ENCODE measurements at places on chromosomes 1 and 21.

- DNase-seq: no peak
Observed at GRCh38 chr1:87203904-87204303, 124.8 kb upstream of the LMO4 start.

- no peak for DNase-seq
Observed at GRCh38 chr1:234844479-234845031, 234.6 kb upstream of the IRF2BP2 start.

GRCh38 chr1:180175806-180176205 lies 21.1 kb downstream of the QSOX1 start:
- no peak for DNase-seq

DNA sequence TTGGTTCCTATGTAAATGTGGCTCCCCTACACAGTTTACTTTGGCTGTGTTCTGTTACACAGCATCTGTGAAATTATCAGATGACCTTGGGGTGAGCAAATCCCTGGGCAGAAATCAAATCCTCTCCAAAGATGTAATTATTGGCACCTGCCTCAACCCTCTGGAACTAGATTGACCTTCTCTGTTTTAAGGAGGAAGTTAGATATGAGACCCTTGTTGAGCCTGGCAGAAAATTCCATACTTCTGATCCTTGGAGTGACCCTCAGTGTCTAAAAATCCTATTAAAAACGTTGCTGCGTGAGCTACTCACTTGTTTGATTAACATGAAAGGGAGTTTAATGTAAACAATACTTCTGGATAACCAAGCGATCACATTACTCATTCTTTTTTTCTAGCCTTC lies 122.0 kb downstream of the CLIC6 start:
- DNase-seq: no peak

DNA sequence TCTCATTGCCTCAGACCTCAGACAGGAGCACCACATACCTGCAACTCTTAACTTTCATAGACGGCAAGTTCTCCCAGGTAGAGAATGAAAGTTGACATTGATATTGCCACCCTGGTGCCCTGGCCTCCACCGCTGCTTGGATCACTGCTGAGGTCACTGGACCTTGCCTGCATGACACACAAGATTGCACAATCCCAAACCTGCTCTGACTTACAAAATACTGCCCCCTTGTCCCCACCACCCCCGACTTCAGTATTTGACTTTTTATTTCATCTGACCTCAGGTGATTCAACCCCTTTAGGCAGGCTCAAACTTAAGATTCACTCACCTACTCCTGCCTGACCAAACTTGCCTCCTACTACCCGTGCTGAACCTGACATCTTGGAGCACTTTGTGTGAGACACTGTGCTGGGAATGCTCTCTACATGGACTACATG lies 43.1 kb upstream of the S1PR1 start:
- no peak for DNase-seq

DNA sequence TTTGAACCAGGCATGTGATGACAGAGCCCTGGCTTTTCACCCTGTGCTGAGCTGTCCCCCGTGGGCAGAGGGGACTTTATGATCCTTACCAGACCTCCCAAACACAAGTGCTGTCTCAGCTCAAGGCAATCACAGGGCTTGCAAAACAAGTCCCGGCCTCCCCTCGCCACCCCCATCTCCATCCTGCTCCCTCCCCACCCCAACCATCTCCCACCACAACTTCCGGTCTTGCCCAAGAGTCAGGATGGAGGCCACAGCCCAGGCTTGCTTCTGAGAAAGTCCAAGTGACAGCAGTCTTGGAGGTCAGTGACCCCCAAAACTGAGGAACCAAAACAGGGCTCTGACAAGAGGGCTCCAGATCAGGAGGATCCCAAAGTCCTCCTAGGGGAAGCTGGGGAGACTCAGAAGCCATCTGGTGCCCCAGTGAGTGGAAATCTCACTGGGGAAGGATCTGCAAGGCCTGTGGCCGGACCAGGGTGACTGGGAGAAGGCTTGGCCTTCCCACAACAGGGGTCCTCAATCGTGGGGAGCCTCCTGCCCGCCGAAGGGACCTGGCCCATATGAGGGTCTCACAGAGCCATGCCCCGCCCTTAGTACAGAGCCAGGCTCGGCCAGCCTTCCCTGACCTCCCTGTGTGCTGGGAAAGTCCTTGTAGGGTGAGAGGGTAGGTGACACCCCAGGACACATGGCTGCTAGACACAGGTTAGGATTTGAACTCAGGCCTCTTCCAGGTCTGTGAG lies 4.5 kb upstream of the SDC3 start:
- DNase-seq: no peak

GRCh38 chr1:161962091-161962887 lies 61.4 kb downstream of the OLFML2B start:
- DNase-seq: no peak

DNA sequence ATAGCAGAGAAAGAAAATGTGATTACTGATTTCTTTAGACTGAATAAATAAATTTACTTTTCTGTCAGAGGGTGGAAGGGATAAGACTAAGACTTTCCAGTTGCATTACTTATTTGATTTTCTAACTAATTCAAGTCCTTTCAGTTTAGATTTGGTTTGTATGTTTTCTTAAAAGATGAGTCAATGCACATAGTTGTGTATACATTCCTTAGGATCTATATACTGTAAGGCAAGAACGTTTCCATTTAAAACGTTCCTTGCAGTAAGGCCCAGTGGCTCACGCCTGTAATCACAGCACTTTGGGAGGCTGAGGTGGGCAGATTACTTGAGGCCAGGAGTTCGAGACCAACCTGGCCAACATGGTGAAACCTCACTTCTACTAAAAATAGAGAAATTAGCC lies 14.5 kb upstream of the SERTAD4 start:
- no peak for DNase-seq

- no peak for DNase-seq
Observed at GRCh38 chr1:196650403-196650802, 1.4 kb upstream of the CFH start.

GRCh38 chr1:243765676-243766075 lies 84.4 kb downstream of the AKT3 start:
- DNase-seq: no peak

- DNase-seq: no peak
Observed at GRCh38 chr1:63843010-63843409, 69.2 kb downstream of the ROR1 start.

GRCh38 chr1:182408435-182409075 lies 8.1 kb upstream of the TEDDM1 start:
- DNase-seq: no peak

DNA sequence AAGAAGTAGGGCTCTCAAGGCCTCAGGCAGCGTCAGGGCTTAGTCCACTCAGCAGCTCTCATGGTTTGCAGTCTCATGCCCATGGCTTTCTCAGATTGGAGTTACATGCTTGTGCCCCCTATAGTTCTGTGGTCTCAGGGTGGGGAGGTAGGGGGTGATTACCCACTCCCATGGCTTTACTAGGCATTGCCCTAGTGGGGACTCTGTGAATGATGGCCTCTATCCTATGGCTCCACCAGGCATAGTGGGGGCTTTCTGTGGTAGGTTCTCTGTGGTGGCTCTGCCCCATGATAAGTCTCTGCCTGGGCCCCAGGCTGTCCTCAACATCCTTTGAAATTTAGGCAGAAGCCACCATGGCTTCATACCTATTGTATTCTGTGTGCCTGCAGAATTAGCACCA lies 48.9 kb downstream of the MSH4 start:
- no peak for DNase-seq

DNA sequence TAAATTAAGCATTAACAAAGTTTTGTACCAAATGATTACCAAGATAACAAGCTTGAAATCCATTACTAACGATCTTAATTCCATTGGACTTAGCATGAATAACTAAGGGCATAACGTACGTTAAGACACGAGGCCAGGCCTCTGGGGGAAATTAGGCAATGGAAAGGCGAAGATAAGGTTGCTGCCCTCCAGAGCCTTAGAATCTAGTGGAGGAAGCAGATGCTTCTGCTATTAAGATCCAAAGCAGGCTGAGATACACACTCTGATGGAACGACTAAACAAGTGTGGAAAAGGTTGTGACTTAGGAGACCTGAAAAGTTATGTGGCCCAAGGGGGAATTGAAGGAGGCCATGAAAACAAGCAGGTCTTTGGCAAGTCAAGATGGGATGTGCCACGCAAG lies 6.0 kb downstream of the AKNAD1 start:
- no peak for DNase-seq

GRCh38 chr1:247295274-247295684 lies 36.4 kb downstream of the ZNF496 start:
- DNase-seq: no peak

DNA sequence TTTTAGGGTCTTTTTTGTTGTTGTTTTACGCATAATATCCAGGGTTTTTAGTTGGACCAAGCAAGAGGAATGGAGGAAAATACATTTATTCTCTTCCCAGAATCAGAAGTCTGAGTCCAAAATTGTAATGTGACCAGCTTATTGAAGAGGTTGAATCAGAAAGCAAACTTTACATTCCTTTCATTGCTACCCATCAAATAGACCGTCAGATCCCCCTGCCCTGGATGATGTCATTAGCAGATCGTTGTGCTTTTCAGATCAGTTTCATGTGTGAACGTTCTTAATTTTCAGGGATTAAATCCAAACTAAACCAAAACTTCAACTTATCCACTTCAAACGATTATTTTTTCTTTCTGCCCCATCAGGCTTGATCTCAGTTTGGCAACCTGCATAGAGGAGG lies 85.7 kb upstream of the NGF start:
- no peak for DNase-seq

- no peak for DNase-seq
Observed at GRCh38 chr1:57898531-57898930, 474.7 kb upstream of the DAB1 start.

DNA sequence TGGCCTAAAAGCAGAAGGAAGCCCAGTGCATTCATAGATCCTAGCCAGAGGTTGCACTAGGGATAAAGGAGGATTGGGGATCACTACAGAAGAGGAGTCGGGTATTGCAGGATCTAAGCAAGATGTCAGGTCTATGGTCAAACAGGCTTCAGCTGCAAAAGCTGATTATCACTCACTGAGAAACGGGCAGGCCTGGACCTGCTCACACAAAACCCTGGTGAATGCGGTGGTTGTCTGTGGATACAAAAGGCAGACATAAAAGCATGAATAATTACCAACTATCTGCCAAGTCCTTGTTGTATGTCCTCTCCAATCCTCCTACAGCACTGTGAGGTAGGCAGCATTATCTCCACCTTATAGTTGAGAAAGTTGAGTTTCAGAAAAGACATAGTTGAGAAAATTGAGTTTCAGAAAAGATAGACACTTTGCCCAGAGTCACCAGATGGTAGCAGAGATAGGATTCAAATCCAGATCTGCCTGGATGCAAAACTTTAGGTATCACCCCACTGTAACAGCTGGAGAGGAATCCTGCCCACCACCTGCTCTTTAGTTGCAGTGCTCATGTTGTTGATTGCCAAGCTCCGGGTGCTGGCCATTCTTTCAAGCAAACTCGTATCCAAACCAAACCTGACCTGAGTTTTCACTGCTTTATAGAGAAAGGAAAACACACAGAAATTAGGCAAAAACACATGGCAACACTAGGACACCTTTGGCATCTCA lies 49.6 kb upstream of the HOOK1 start:
- no peak for DNase-seq

- no peak for DNase-seq
Observed at GRCh38 chr1:23567996-23568607, 8.8 kb upstream of the ID3 start.

- no peak for DNase-seq
Observed at GRCh38 chr1:12614402-12615158, 3.4 kb downstream of the DHRS3 start.

- DNase-seq: no peak
Observed at GRCh38 chr1:231761252-231761651, 134.7 kb downstream of the DISC1 start.

DNA sequence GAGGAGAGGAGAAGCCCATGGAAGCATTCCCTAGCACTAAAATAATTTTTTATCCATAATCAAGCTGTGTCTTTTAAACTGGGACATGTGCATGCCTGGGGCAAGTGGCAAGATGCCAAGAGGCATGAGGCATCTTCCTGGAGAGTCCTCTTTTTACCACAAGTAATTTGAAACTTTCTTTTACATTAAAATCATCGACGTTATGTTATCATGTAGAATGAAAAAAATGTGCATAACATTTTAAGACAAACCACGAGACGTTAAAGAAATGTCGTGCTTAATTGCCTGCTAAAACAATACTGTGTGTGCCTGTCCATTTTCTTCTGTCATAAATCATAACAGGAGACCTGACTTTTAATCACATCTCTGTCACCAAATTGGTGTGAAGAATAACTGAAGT lies 1.5 kb downstream of the STYXL2 start:
- no peak for DNase-seq

DNA sequence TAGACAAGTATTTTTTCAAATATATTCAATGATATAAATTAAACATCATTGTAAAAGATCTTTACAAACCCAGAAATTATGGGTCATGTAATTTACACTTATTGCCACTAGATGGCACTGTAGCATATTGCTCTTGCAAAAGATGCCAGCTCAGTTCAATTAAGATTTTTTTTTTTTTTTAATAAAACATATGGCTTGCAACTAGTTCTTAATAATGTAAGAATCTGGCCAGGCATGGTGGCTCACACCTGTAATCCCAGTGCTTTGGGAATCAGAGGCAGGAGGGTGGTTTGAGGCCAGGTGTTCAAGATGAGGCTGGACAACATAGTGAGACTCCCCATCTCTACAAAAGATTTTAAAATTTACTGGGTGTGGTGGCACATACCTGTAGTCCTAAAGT lies 49.4 kb upstream of the DESI2 start:
- peak; percentile 61 for DNase-seq

DNA sequence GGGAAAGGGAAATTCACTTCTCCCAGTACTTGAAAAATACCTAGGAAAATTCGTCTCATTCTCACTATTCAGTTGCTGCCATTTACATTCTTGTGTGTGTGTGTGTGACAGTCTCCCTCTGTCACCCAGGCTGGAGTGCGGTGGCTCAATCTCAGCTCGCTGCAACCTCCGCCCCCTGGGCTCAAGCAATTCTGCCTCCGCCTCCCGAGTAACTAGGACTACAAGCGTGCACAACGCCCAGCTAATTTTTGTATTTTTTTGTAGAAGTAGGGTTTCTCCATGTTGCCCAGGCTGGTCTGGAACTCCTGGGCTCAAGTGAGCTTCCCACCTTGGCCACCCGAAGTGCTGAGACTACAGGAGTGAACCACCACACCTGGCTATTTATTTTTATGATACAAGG lies 1.2 kb downstream of the SNAPIN start:
- DNase-seq: no peak

GRCh38 chr1:30962609-30963508 lies 54.3 kb upstream of the SDC3 start:
- DNase-seq: no peak

All from NCI-H2227 treated with DMSO at 0.1 percent for 48 hours (cell line).